Muscle of arm (tissue), 14 donors: ENCODE measurements at places on chromosomes 11 and 22. TPM values are rescaled to one million over a fixed set of nuclear protein-coding genes. Genes with fewer than 3 reads are reported as not detected.

The LGR4 gene
- polyA plus RNA-seq, result 23.3 TPM

The DBX1 gene
- polyA plus RNA-seq, result 6.0 TPM

The MRPL11 gene
- 46.0 TPM for polyA plus RNA-seq

The MS4A3 gene
- polyA plus RNA-seq, result 0.61 TPM

The CNIH2 gene
- polyA plus RNA-seq, result 6.0 TPM

The OR51A7 gene
- polyA plus RNA-seq, result not detected

The RABL2B gene
- polyA plus RNA-seq, result 19.7 TPM

DNA sequence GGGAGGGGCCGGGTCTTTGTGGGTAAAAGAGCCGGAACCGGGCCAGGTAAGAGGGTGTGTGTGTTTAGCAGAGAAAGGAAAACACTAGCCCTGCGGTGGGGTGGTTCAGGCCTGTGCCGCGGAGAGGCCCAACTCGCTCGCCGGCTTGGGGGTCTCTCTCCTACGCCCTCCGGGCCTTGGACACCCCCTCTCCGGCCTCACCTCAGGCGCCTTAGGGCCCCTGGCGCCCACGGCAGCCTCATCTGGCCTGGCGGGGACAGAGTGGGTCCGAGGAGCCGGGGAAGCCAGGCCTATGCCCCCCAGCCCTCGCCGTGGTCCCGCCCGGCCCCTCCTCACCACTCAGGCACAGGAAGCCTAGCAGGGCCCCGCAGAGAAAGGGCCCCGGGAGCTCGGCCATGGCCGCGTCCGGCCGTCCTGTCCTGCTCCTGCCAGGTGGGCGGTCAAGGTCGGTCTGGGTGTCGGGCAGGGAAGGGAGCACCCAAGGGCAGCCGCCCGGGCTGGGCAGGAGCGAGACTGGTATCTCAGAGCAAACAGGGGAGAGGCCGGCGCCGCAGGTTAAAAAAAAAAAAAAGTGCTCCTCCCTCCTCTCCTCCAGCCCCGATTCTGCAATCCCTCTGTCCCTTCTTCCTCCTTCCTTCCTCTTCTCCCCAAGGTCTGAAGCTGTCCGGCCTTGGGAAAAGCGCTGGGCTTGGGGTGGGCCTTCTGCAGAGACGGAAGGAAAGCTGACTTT is at the start of gene VSIG2:
Gene VSIG2, minus strand, starts transcription at position 515 of the 730 bp plus-strand sequence. Its CDS starts 118 bp downstream, at position 397.
- DNase-seq, result no peak

DNA sequence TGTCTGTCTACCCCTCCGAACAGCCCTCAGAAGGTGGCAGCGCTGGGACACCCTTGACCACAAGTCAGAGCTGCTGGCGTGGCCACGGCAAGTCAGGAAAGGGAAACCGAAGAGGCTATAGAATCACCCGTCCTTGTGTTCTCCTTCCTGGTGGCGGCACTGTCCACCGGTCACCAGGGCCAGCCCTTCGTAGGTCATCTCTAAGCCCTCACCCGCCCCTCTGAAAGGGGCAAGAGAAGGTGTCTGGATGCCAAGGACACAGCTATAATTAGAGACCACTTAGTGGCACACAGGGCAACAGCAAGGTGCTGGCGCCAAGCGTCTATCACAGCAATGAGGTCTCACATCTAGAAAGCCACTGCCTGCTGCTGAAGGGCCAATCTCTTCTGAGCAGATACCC is 320.9 kb downstream of the SHANK2 start:
- DNase-seq, result no peak

DNA sequence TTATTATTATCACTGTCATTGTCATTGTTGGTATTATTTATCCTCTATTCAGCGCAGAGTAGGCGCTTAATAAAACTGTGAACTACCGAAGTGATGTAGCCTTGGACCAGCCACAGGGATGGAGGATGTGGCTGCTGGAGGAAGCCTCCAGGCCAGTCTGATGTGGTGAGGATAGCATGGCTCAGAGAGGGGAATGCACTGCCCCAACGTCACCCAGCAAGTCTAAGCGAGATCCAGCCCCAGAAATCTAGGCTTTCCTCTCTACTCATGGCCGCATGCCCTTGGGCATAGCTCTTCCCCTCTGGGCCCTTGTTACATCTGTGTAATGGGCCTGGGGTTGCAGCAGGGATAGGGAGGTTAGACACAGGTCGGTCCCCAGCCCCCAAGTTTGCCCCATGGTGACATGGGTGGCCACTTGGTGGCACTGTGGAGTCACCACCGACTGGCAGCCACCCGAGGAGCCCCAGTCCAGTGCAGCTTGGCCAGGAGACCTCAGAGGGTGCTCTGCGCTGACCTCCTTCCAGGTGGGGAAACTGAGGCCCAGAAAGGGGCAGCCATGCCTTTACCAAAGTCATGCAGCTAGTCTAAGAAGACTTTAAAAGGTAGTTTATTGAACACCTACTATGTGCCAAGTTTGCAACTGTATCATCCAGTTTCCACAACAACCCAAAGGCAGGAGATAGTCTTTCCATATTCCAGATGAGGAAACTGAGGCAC is 395.7 kb downstream of the MN1 start:
- no peak for DNase-seq

GRCh38 chr22:30416837-30417236 is 8.7 kb upstream of the MTFP1 start:
- no peak for DNase-seq

DNA sequence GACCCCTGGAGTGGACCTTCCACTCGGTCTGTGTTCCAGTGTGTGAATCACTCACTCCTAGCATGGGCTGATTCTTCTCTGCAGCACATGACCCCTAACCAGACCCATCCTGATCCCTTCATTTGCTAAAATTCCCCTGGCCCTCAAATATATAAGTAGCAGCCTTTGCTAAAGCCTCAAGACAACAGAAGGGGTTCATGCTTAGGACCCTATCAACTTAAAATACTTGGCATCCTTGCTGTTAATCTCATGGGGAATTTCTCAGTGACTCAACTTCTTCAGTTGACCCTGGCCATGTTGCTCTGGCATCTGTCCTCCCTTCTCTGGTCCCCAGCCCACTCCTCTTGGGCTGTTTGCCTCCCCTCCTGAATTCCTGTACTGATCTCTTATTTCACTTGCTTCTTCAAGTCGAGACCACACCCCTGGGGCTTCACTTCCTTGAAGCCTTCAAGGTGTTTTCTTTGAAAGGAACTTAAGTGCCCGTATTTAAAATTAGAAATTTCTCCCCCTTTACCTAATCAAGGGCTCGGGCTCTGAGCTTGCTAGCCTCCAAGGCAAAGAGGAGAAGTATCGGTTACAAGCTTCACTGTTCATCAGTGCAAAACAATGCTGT is 23.6 kb downstream of the NNMT start:
- no peak for DNase-seq

DNA sequence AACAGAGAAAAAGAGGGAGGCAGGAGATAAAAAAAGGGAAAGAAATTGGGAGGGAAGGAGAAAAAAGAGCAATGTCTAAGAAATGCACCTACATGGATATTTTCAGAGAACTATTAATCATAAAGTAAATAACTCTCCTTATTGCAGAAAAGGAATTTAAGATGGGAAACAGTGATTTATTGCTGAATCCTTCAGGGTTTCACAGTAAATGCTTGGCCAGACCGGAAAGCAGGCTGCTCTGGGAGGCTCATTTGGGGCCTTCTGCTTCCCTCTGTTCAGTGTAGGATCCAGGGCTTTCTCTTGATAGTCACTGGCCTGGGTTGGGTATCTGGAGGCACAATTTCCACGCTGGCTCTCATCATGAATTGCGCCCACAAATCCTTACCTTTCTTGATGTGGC is 324.3 kb upstream of the SORL1-AS1 start:
- DNase-seq, result no peak

GRCh38 chr11:118908901-118909618 is 16.7 kb downstream of the BCL9L start:
- DNase-seq, result peak; percentile 95

DNA sequence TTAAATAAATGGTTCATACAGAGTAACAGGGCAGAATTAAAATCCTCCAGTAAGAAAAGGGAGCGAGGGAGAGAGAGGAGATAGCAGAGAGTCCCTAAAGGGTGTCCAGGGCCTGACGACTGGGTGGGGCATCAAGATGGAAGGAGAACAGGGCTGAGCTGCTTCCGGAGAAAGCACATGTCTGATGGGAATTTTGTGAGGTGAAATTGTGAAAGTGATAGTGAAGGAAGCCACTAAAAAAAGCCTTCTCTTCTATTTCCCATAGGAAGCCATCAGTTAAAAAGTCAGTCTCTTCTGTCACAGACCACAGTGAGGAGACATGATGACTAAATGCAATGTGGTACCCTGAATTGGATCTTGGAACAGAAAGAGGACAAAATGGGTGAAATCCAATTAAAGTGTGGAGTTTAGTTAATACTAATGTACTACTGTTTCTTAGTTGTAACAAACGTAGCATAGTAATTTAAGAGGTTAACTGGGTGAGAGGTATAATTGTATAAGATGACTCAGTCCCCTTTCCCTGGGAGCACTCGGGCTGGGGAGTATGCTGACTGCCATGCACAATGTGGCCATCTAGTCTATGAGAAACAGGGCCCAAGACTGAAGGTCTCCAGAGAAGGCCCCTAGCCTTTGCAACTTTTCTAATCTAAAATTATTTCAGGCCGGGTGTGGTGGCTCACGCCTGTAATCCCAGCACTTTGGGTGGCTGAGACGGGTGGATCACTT is 29.5 kb upstream of the FCHSD2 start:
- no peak for DNase-seq

DNA sequence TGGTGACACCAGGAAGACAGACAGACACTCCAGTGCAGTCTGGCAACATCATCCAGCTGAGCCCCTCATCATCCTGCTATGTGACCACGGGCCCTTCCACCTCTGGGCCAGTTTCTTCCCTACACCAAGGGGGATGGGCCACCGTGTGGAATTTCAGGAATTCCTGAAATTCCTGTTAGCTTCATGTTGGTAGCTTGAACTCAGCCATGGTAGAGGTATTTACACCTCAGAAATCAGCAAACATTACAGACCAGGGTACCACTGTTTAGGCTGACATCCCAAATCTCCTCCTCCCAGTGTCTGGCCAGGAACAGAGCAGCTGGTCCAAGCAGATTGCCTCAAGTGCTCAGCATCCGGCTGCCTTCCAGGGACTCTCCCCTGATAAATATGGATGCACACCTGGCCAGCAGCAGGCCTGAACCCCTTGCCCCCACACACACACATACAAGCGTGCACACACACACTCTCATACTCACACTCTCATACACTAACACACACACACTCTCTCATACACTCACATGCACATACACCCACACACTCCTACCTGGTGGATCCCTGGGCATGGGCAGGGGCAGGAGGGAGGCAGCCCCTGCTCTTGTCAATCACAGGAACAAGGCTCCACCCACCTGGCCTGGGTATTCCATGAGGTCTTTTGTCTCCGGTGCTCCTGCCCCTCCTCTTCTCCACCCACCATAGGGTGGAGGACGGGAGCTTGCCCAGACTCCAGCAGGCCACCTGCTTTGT is 85.2 kb downstream of the BUD13 start:
- no peak for DNase-seq

DNA sequence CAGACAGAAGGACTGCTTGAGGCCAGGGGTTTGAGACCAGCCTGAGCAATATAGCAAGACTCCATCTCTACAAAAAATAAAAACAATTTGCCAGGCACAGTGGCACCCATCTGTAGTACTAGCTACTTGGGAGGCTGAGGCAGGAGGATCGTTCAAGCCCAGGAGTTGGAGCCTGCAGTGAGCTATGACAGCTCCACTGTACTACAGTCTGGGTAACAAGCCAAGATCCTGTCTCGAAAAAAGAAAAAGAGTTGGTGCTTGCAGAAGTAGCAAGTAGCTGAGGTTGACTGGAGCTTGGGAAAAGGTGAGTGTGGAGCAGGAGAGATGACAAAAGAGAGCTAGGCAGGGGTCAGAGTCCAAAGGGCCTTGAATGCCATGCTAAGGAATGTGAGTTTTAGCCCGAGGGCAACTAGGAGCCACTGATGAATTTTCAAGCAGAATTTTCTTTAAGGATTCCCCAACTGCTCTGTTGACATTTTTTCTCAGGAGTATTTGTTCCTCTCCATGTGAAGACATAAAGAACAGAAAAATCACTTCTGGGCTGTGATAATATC is 3.1 kb downstream of the AP1B1 start:
- DNase-seq, result no peak

- no peak for DNase-seq
These were observed 452 bp downstream of the MACROD1 start for GRCh38 chr11:64165481-64165841.

DNA sequence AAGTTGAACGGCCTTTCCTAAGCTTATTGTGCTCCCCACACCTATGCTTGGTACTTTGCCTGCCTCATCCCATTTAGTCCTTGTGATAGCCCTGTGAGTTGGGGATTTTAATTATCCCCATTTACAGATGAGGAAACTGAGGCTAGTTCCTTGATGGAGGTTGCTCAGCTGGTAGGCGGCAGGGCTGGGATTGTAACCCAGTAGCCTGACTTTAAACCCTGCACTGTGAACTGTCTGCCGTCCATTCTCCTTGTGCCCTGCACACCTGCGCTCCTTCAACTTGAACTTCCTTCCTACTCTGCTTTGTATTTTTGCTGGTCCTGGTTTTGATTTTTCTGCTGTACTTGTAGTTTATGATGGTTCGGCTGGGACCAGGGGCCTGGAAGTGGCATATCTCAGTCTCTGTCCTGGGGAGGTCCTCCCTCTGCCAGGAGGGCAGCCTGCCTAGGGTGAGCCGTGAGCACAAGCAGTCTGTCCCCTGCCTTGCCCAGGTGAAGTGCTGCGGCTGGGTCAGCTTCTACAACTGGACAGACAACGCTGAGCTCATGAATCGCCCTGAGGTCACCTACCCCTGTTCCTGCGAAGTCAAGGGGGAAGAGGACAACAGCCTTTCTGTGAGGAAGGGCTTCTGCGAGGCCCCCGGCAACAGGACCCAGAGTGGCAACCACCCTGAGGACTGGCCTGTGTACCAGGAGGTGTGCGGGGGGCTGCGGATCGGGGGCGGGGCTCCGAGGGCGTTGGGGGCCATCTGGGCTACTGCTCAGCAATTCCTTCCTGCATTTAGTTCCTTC is 52.4 kb downstream of the CD82 start:
- no peak for DNase-seq

- peak; percentile 84 for DNase-seq
These were observed 133.7 kb downstream of the SNX19 start for GRCh38 chr11:130782361-130783222.

- DNase-seq, result no peak
These were observed 2.3 kb upstream of the ANO1 start for GRCh38 chr11:70075836-70076235.

DNA sequence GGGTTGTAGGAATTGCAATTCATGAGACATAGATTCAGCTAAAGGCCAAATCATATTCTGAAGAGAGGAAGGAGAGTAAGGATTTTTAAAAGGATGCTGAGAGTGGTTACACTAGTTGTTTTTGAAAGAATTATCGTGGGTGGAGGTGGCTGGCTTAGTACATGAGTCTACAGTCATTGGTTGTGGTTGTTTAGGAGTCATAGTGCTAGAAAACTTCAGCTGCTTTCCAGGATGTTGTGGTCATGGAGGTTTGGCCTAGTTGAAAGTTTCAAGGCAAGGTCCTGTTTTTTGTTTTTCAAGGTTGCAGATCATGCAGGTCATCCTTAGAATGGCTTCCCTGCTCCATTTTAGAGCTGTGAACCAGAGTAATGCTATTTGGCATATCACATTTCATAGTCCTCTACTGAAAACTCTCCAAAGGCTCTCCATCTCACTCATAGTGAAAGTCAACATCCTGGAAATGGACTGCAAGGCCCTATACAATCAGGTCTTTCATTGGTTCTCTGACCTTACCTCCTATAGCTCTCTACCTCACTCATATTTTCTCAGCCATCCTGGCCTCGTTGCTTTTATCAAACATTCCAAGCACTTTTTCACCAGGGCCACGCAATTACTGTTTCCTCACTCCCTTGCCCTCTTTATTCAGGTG is 26.1 kb upstream of the ZBTB44 start:
- DNase-seq, result no peak
